Activated CD4-positive, CD25-positive, alpha-beta regulatory T cell (primary cell): ENCODE measurements at places on chromosomes 5 and 9.

DNA sequence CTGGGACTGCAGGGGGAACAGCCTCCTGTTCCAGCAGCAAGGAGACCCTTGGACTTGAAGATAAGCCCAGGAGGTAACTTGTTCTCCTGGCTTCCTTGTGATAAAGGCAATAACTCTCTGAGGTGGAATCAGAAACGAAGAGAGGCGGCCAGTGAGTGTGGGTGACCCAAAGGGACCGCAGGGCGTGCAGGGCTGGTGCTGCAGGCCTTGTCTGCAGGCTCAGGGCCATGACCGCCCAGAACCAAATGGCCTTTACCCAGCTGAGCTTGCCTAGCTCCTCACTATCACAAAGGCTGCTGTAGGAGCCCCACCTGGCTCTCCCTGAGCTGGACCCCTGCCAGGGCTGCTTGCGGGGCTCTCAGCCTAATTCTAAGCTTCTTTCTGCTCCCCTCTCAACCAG is 72.5 kb downstream of the NDFIP1 start:
- no peak for DNase-seq

GRCh38 chr5:135448791-135449507 is 1.8 kb upstream of the DCANP1 start:
- no peak for DNase-seq

DNA sequence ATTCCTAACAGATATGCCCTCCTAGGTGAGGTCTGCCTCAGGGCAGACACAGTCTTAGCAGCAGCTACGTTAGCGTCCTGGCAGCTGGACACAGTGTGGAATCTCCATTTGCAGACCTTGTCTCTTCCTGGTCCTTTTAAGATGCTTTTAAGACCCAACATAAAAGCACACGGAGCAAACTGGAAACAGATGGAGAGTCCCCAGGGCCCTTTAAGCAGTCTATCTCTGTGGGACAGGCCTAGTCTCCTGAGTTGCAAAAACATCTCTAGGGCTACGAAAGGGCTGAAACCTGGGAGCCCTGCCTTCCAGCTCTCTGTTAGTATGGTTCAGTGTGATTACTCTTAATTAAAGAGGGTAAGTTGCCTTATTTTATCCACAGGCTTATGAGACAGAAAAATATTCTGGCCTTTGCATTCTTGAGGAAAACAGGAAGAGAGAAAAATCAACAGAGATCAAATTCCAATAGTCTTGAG is 66.0 kb upstream of the GNA14 start:
- DNase-seq = no peak

DNA sequence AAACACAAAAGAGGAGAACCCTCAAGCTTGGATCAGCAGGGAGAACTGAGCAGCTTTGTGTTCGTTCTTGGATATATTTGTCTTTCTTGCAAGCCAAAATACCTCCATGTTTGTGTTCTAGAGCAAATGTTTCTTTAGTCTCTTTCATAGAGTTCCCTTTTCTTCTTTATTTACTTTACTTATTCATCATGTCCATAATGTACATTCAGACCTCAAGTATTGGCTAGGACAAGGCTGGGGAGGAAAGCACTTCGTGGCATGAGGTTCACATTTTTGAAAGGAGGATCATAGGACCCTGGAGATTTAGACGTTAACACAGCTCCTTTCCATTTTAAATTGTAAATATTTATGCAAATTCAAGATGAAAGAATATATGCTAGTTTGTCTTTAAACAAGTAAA is 590.2 kb upstream of the MEF2C start:
- DNase-seq = no peak

- DNase-seq = no peak
Measured at GRCh38 chr5:79564798-79565279, 47.4 kb upstream of the TENT2 start.

DNA sequence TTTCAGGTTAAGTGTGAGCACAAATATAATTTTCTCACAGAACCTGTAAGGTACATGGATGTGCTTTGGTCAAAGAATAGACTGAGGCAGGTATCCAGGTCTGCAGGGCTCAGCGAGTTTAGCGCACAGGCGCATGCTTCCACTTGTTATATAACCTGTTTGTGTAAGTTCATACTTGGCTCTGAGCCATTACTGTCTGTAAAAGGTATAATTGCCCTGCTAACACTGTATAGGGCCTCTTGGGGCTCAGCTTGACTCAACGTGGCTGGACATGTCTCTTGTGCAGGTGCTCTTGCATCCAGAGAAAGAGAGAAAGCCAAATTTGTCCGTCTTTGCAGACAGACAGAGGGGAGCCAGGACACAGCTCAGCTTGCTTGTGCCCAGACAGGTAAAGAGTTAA is 759.6 kb downstream of the MTRR start:
- DNase-seq = no peak

DNA sequence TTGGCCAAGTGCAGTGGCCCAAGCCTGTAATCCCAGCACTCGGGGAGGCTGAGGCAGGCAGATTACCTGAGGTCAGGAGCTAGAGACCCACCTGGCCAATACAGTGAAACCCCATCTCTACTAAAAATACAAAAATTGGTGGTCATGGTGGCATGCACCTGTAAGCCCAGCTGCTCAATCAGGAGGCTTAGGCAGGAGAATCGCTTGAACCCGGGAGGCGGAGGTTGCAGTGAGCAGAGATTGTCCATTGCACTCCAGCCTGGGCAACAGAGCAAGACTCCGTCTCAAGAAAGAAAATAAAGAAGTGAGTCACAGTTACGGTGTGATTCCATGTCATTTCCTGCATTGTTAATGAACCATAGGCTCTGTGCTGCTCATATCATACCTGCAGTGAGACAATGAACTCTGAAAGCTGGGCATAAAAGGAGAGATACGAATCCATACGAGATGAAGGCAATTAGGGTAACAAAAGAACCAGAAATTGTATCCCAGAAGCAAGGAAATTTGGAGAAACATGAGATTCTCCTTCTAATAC is 44.6 kb downstream of the TIMD4 start:
- DNase-seq = no peak

GRCh38 chr9:95124582-95125367 is 192.7 kb downstream of the FANCC start:
- no peak for DNase-seq

DNA sequence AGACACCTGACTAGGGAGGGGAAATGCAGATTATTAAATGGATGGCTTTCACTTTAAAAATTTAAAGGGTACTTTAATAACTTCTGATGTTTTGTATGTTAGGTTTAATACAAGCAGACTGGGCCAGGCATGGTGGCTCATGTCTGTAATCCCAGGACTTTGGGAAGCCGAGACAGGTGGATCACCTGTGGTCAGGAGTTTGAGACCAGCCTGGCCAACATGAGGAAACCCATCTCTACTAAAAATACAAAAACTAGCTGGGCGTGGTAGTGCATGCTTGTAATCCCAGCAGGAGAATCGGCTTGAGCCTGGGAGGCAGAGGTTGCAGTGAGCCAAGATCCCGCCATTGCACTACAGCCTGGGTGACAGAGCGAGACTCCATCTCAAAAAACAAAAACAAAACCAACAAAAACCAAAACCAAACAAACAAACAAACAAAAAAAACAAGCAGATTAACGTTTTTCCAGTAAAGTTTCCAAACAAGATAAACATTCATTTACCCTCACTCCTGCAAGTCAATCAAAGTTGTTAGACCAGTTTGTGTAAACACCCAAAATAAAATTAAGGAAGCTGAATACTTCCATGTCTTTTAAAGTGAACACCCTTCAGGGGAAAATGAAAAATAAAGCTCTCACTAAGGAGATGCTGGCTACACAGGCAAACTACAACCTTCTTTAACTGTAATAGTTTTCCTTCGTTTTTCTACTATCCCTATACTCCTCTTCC is 14.1 kb downstream of the ETF1 start:
- DNase-seq = no peak

GRCh38 chr9:120870206-120870605 is 6.8 kb downstream of the PHF19 start:
- no peak for DNase-seq

- DNase-seq = no peak
Measured at GRCh38 chr5:94853120-94853519, 234.7 kb downstream of the SLF1 start.

DNA sequence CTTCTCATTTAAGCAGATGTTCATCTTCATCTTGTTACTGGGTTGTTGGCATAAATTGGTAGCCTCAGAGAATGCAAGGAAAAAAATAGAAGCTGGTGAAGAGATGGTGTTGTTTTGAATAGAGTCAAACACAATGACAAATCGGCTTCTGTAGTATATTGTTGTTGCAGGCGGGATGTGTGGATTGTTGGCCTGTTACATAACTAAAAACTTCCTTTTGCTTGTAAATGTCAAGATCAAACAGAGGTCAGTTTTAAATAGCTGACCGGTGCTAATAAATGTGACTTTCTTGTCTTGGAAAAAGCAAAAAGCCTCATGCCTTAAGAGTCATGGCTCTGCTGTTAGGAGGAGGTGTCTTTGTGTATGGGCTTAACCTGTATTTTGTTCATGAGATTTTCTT is 59.2 kb downstream of the CCDC192 start:
- DNase-seq = no peak

DNA sequence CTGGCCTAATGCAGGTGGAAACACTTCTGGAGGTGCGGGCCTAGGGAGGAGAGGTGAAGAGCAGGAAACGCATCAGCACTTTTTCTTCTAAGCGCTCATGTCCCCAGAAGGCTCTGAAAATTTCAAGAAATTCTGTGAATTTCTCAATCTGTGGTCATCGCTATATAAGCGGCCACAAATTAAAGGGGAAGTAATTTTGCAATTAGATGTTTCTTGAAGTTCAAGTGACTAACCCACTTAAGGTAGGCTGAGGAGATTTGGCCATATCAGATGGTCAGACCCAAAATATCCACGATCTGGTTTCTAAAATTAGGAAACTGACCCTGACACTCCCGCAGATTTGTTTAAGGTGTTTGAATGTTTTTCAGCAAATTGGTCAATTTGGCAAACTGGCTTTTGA is 16.6 kb upstream of the HMGCR start:
- DNase-seq = no peak
